ENCODE measurements at places on chromosomes 5 and 9.

DNA sequence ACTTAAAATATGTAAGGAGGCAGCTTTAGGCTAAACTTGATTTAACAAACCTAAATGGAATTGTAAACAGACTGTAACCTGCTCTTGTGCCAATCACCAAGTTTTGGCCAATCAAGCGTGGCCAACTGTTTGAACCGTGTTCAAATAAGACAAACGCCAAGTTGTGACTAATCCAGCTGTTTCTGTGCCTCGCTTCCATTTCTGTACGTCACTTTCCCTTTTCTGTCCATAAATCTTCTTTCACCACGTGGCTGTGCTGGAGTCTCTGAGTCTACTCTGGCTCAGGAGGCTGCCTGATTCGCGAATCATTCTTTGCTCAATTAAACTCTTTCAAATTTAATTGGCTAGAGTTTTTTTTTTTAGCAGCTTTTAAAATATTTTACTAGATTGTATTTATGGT lies 71.3 kb downstream of the LIX1 start:
- DNase-seq, result no peak

DNA sequence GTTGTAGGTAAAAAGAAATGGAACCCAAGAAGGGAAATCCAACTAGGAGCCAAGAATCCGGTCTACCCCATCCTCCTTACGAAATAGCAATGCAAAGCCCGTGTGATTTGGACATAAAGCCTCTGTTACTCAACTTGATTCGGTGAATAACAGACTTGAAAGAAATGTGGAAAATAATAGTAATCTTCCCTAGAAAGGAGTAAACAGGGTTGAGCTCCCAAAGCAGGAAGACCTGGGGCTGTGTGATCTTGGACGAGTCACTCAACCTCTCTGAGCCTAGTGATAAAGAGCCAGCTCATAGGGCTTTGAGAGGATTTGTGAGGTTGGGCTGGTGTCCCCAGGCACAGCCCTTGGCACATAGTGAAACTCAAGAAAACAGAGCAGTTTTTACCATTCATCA lies 42.7 kb upstream of the IL17B start:
- no peak for DNase-seq

DNA sequence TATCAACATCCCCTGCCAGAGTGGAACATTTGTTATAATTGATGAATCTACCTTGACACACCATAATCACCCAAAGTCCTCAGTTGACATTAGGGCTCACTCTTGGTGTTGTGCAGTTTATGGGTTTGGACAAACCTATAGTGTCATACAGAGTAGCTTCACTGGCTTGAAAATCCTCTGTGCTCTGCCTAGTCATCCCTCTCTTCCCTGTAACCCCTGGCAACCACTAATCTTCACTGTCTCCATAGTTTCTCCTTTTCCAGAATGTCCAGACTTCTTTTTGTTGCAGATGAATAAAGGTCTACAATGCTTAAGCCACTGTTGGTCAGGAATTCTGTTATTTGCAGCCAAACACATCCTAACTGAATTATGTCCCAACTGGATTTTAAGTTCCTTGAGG lies 22.5 kb upstream of the SUB1 start:
- DNase-seq, result no peak

GRCh38 chr5:174284873-174285272 lies 239.4 kb downstream of the NSG2 start:
- no peak for DNase-seq

DNA sequence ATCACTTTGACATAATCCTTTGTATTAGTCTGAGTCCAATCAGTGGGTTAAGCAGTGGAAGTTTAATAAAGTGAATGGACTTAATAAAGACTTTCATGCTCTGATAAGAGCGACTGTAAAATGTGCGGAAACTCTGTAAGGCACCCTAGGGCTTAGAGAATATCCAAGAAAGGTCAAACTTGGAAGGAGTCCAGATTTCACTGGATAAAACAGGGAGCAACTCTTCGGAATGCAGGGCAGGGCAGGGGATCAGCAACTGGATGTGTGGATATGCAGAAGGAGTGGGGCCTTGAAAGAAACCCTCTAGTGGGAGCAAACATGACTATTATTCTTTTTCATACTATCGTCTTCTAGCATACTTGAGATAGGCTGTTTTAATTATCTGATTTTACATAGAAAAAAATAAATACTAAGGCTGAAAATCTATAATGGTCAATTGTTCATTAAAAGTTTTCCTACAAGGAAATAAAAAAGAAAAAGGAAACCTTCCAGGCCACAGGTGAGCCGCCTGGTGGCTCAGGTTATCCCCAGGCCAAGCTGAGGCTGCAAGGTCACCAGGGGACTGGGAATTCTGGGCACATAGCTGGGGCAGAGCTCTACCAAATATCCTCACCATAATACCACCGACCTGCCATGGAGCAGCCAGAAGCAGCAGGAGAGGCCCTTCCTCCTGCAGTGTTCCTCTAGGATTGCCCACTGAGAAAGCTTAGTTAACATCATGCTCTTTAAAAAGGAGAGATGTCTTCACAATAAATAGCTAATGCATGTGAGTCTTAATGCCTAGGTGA lies 46.3 kb upstream of the CCDC112 start:
- no peak for DNase-seq

DNA sequence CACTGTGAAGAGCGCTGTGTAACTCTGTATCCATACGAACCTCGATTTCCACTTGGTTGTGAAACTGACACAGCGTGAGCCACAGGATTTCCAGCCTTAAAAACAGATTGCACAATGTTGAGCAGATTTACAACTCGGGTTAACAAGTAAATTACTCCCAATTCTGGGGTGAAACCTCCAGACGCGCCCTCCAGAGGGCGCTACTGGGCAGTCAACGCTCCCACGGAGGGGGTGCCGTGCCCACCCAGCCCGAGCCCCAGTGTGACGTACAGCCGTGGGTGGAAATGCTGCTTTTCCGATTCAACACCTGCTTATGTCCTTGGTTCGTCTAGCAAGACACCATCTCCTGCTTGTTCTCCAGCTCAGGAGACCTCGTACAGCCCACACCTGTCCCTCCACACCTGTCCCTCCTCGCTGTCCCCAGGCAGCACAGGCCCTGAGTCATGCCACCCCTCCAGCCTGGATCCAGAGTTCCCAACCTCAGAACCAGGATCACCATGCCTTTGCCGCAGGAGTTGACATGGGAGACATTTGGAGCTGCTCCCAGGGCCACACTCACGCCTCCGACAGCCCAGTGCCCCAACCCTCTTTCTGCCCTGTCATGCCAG lies 34.4 kb upstream of the SLC6A3 start:
- no peak for DNase-seq

DNA sequence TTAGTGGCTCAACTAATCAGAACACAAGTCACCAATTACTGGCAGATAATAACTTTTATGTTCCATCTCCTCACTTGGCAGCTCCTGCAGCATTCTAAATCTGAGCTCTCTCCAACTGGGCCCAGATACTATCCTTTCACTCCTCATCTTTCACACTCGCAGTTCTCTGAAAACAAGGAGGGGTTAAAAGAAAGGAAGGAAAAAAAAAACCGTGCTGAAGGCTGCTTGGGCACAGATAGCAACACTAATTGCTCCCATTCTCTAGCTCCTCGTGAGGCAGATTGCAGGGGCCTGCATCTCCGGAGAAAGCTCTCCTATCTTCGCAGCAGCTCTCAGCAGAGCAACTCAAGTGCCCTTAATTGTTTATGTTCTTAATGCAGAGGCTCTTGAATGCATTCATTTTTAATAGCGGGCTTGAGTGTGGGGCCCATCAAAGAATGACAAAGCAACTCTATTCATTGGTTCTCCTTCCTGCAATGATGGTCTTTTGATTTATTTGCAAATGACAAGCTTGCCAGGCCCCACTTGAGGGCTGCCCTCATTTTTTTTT lies 23.9 kb downstream of the TLE1 start:
- no peak for DNase-seq

- DNase-seq, result no peak
Observed at GRCh38 chr5:88190106-88190834, 78.4 kb downstream of the TMEM161B start.

- no peak for DNase-seq
Observed at GRCh38 chr5:90351101-90351500, 58.5 kb downstream of the CETN3 start.

GRCh38 chr9:19918630-19919029 lies 129.8 kb upstream of the SLC24A2 start:
- DNase-seq, result no peak

DNA sequence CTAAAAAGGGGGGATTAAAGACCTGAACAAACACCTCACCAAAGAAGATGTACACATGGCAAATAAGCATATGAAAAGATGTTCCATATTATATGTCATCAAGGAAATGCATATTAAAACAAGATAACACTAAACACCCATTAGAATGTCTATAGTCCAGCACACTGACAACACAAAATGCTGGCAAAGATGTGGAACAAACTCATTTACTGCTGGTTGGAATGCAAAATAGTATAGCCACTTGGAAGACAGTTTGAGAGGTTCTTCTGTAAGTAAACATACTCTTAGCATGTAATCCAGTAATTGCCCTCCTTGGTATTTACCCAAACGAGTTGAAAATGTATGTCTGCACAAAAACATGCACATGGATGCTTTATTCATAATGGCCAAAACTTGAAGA lies 73.6 kb downstream of the RGMB start:
- DNase-seq, result no peak

DNA sequence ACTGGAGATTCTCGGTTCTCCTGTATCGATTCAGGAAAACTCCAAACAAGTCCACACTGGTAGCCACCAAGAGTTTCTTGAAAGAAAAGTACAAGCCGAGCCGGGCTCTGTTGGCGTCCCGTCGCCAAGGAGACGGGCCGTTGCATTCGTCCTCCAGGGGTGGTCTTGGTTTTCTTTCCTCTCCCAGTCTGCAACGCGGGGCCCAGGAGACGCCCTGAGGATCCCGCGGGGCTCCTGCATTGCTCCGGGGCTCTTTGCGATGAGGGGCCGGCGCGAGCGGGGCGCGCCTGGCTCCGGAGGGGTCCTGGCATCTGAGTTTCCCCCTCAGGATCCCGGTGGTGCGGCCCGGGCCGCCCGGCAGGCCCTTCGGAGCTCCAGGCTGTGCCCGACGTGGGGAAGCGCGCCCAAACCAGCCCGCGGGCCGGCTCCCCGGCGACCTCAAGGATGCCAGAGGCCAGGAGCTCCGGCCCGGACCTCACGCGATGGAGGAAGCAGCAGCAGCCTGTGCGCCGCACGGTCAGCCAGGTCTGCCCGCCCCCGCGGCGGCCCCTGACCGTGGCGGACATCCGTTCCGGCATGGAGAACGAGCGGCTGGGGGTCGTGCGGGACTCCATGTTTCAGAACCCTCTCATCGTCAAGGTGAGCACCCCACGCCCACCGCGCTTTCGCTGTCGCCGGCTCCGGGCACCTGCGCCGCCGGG lies at the start of gene CFAP77:
Gene CFAP77, plus strand, starts transcription at position 384 of the 701 bp plus-strand sequence. Its CDS starts 61 bp downstream, at position 445.
- DNase-seq, result no peak

- DNase-seq, result no peak
Observed at GRCh38 chr5:122701640-122702523, 73.0 kb upstream of the SNX2 start.

DNA sequence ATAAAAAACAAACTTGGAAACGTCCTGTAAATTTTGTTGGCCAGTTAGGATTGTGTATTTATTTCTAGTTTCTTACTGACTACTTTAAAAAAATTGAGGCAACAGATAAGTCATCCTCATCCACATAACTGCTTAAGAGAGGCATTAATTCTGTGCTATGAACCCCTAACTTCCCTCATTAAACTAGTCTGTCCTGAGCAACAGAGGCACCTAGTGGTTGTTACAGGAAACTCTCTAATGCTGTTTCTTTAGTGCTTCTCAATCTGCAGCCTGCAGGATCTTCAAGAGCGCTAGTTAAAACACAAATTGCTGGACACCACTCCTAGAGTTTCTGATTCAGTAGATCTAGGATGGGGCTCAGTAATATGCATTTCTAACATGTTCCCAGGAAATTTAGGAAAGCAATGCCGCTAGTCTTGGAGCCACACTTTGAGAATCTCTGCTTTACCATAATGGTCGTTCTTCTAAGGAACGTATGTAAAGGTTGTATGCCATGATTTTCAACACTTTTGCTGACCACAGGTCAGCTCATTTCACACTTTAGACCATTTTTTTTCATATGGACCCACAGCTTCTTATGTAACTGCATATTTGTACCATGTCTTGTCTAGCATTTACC lies 410.1 kb upstream of the SMARCA2 start:
- DNase-seq, result no peak

DNA sequence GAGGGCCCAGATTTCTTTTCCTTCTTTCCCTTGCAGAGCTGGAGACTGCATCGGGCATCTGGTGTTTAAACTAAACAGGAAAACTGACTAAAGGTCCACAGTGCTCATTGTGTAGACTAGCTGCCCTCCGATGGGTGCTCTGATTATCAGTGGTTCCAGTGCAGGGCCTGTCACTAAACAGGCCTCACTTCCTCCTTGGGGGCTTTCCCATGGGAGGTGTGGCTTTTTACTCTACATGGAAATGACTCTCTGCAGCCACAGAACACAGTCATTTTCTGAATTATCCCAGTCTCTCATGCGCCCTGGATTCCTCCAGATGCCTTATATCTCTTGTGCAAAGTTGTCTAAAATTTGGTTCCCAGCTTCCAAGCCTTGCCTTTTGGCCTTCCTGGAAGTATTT lies 199.2 kb downstream of the TRIO start:
- no peak for DNase-seq

GRCh38 chr9:79735023-79735779 lies 163.4 kb downstream of the TLE4 start:
- no peak for DNase-seq

- no peak for DNase-seq
Observed at GRCh38 chr9:104247899-104248460, 153.9 kb downstream of the SMC2 start.

DNA sequence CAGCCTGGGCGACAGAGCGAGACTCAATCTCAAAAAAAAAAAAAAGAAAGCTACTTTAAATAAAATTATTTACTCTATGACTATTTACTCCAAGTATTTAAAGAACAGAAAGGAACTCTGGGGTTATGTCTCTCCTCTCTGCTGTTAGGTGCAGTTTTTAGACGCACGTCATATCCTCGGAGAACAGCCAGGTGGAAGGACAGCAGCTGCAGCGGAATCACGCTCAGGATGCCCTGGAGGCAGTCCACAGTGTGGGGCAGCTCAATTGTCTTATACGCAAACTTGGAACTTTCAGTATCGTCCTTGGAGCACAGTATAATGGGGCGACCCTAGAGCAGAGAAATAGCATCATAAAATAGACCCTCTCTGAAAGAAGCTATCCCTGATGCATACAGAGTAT lies 10.4 kb upstream of the MAPK9 start:
- no peak for DNase-seq

DNA sequence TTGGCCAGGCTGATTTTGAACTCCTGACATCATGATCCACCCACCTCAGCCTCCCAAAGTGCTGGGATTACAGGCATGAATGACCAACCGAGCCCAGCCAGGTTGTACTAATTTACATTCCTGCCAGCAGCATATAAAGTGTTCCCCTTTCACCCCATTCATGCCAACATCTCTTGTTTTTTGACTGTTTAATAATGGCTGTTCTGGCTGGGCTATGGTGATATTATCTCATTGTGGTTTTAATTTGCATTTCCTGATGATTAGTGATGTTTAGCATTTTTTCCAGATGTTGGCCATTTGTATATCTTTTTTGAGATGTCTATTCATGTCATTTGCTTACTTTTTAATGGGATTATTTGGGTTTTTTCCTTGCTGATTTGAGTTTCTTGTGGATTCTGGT lies 87.3 kb downstream of the INVS start:
- DNase-seq, result no peak

GRCh38 chr5:126354012-126354857 lies 69.0 kb upstream of the GRAMD2B start:
- DNase-seq, result no peak
